Umbilical cord (tissue), 2 donors: ENCODE measurements at places on chromosomes 6 and 20. TPM values are rescaled to one million over a fixed set of nuclear protein-coding genes. Genes with fewer than 3 reads are reported as not detected.

DNA sequence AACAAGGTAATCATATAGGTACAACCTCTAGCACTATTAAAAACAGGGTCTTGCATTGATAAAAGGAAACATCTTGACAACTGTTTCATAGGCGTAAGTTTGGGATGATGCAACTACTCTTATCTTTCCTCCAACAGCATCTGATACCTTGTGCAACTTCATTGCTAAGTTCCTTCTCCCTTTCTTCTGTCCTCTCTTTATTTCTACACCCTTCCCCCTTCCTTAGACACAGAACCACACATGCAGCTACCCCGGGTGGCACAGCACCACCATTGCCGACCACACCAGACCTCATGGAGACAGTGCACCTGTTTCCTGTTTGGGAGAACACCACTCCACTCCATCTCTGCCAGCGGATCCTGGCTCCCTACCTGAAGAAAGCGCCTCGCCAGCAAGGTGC is 14.4 kb downstream of the MYB start:
- no peak for DNase-seq

GRCh38 chr6:141824350-141824749 is 308.4 kb upstream of the GJE1 start:
- DNase-seq = no peak

DNA sequence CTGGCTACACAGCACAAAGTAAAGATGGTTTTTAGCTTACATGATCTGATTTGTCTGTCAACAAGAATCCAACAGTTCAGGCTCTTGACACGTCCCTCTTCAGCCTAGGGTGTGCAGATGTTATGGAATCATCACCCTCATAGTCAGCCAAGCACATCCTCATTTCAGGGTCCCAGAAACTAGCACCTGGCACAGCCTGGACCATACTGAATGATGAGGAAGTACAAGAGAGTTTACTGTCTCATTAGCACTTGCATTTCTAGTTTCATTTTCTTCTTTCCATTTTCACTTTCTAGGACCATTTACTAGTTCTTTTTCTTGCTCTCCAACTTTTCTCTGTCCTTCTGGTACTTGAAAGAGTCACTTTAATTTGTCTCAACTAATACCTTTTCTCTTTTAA is 6.5 kb downstream of the RIPOR2 start:
- DNase-seq = no peak

GRCh38 chr6:149166336-149166735 is 151.2 kb upstream of the TAB2 start:
- DNase-seq = peak; percentile 38

DNA sequence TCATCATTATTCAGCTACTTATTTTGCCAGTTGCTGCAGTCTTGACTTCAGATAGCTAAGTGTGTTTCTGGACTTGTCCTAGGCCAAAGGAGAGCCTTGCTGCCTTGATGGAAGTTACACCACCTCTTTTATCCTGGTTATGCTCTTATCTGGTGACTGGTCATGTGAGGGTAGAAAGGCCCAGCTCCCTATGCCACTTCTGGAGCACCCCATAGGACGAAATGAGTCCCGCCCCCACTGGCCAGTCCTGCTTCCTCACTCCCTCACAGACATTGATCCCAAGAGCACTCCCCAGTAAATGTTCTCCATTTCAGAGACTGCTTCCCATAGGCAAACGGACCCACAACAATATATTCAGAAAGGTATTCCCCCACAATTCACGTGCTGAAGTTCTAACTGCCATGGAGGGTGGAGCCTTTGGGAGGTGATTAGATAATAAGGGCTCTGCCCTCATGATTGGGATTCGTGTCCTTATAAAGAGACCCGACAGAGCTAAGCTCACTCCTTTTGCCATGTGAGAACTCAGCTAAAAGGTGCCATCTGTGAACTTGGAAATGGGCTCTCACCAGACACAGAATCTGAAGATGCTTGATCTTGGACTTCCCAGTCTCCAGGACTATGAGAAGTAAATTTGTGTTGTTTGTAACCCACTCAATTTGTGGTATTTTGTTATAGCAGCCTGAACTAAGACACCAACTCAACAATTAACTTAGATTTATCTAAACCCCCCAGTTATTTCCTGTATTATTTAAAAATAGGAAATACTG is 21.5 kb upstream of the ELOVL2 start:
- no peak for DNase-seq

DNA sequence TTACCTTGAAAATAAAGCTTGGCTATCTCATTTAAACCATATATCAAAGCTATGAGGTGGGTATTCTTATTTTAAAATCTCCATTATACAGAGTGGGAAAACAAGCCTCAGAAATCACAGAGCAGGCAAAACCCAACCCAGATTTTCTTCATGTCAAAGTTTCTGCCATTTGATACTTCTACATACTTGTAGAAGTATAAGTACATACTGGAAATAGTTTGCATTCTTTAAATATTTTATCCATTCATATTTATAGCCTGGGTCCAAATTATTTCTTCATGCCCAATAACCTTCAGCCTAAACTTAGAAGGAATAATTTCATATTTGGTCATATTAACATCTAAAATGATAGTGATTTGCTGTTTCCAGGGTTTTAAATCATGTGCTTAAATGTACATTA is 61.8 kb downstream of the MLIP start:
- DNase-seq = no peak

- peak; percentile 73 for DNase-seq
These were observed 113.5 kb upstream of the PHACTR1 start for GRCh38 chr6:12602951-12603672.

DNA sequence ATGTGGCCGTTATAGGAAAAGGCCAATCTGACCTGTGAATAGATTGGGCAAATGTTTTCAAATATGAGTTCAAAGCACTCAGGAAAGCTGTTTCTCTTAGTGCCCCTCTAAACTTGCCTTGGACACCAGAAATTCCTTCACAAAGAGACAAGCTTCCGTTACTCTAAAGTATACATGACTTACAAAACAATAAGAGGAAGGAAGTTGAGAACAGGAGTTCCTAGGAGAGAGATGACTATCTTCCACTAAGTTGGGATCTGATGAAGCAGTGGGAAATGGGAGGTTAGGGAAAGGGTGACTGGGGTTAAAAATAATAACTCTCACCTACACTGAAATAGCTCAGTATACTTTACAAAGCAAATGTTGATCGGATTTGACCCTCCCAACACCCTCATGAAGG is 50.0 kb downstream of the ISM1 start:
- no peak for DNase-seq

DNA sequence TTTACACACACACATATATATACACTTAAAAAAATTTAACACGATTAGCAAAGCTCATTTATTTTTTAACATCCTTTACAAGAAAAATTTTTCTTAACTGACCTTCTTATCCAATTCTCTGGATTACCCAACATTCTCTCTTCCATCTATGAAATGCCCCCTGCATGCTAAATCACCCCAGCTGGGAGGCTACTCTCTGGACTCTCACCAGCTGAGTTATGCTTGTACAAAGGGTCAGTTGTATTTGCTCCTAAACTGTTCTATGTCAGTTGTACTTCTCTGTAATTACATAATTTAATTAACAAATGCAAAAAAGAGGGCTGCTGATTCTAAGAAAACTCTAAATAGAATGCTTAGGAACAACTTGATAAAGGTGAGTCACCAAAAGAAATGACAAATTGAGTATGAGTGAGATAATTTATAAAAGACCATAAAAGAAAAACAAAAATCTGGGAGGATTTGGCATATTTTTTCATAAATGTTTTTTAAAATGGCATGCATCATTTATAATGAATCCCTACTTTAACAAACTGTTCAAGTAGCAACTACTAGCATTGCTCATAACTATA is 120.5 kb downstream of the KIF13A start:
- DNase-seq = no peak

- no peak for DNase-seq
These were observed 645 bp downstream of the DDX39B start for GRCh38 chr6:31541059-31541657.

DNA sequence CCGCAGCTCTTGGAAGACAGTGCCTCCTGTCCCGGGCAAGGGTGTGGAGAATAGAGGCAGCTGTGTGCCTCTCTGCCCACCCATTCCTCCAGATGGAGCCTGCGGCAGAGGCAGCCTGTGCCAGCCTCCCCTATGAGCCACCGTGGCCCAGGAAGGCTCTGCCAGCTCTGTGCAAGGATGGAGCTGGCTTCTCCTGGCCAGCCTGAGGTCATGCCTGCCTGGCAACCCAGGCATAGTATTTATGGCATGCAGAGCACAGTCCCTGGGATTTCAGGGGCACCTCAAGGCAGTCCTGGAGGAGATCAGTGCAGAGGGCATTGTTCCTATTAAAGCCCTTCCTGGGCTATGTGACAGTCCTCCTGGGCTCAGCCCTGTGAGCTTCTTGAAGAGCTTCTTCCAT is 1.5 kb downstream of the EPB41L1 start:
- DNase-seq = no peak

- DNase-seq = no peak
These were observed 154.0 kb downstream of the TSHZ2 start for GRCh38 chr20:53126185-53126584.

GRCh38 chr20:45796337-45797065 is 4.7 kb downstream of the DNTTIP1 start:
- no peak for DNase-seq

DNA sequence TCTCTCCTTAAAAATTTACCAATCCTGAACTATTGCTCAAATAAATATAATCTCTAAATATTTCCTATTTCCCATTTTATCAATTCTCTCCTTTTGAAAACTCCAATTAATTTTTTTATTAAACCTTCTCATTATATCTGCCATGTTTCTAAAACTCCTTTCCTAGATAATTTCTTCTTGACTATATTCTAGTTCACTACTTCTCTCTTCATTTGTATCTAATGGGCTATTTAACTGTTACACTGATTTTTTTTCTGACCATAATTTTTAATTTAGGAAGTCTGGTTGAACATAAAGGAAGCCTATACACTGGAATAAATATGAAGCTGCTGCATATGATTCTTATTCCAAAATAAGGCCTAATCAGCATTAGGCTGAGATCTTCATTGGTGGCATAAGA is 96.3 kb upstream of the PLN start:
- DNase-seq = no peak

- peak; percentile 63 for DNase-seq
These were observed 21.2 kb downstream of the C6orf132 start for GRCh38 chr6:42120895-42121865.

DNA sequence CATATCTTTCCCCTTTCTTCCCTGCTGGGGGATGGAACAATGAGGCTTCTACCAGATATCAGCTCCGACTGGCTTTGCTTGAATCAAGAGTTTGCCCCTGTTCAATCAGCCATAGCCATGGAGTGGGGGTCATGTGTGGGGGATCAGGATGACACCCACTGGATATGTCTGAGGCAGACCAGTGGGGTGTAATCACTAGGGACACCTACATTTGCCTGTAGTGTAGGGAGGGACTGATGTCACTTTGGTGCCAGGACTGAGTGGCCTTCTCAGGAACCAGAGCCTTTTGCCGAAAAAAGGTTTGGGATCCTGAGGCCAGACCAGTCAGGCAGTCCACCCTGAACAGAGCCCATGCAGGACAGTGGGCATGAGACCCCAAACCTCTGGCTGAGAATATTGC is 1.0 kb downstream of the ITPA start:
- DNase-seq = no peak

GRCh38 chr6:6614983-6615349 is 26.4 kb downstream of the LY86 start:
- no peak for DNase-seq

GRCh38 chr6:105993341-105994117 is 92.6 kb upstream of the PRDM1 start:
- DNase-seq = no peak

GRCh38 chr6:154410619-154411072 is 54.0 kb upstream of the IPCEF1 start:
- DNase-seq = peak; percentile 99

DNA sequence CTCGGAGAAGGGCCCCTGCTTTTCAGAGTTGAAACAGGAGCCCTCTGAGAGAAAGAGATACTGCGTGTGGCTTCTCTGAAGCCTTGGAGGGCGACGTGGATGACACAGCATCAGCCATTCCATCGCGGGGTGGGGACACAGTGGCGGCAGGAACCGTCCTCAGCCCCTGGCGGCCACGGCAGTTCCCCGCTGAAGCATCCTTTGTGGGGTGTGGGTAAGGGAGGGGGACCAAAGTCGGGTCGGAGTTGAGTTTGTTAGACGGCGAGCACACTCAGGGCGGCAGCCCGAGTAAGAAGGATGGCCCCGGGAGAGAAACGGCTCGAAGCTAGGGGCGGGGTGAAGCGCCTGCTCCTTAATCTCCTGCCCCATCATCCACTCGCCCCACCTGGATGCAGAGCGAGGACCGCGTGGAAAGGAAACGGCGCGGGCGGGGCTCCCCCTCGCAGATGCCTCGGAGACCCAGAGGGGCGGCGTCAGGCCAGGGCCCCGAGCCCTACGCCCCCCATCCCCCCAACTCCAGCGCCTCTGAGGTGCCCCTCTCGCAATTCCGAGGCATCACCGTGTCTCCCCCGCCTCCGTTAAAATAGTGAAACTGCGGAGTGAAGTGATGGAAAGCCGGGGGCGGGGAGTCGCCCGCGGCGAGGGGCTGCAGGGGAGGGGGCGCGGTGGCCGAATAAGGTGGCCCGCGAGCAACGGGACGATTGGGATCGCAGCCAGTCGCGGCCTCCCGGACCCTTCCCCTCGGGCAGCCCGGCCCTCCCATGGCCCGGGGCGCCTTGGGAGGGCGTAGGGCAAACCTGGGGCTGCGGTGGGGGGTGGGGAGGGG is 796 bp upstream of the RREB1 start:
- DNase-seq = peak; percentile 20

GRCh38 chr6:86959656-86960055 is 22.3 kb downstream of the HTR1E start:
- DNase-seq = peak; percentile 54

DNA sequence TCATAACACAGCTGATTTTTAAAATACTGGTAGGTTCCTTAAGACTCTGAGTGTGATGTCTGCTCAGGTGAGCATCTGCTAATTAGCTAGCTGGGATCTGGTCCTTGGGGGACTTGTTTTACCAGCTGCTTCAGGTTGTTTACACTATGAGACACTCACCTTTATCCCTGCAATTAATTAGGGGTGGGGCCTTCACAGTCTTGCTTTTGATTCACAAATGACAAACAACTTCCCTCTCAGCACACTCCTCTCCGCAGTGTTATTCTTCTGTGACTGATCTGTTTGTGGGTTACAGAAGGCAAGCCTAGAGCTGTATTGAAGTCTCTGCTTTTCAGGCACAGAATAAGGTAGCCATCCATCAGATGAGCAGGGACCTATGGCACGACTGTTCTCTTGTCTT is 62.0 kb upstream of the CD83 start:
- DNase-seq = no peak

Gene NNAT
- 5.3 TPM for total RNA-seq

Gene LTA
- total RNA-seq = not detected

Gene CLVS2
- 4.1 TPM for total RNA-seq

Gene HFE
- total RNA-seq = 11.8 TPM

Gene PDE10A
- 15.4 TPM for total RNA-seq

Gene SPATA25
- 3.6 TPM for total RNA-seq

Gene TP53TG5
- total RNA-seq = 32.0 TPM

Gene TINAG
- total RNA-seq = 0.24 TPM

Gene FAM209B
- total RNA-seq = not detected

Gene C20orf204
- total RNA-seq = 1.2 TPM

Gene PROKR2
- total RNA-seq = not detected

Gene BPI
- not detected for total RNA-seq
